ENCODE measurements at places on chromosomes 1 and 21. TPM values are rescaled to one million over a fixed set of nuclear protein-coding genes. Genes with fewer than 3 reads are reported as not detected.
A peak's percentile ranks its signal among the peaks of the same experiment; 100 is the strongest.

DNA sequence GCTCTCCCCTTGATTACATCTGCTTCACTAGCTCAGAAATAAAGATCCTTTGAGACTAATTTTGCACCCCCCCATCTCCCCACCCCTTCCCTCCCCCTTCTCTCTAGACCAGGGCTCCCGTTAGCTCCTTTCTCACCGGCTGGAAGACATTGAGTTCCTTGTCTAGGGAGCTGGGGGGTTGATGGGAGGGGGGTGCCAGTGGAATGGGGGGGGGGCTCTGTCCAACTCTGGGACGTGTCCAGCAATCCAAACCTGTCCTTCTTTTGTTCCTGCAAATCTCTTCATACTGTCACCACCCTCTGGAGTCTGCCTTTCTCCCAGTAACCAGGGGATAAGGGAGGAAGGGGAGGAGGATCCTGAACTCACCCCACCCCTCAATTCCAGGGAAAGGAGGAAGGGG, 61.9 kb downstream of the RHBG start:
- H3K27ac ChIP-seq: no peak overlapping the region
- no peak overlapping the region for H3K4me3 ChIP-seq
- peaks cover 6% of the 10 kb centered on the region for H3K36me3 ChIP-seq
- DNase-seq: no peak
- H3K27me3 ChIP-seq: peaks cover 91% of the 10 kb centered on the region
- peaks cover 7% of the 10 kb centered on the region for H3K4me1 ChIP-seq

DNA sequence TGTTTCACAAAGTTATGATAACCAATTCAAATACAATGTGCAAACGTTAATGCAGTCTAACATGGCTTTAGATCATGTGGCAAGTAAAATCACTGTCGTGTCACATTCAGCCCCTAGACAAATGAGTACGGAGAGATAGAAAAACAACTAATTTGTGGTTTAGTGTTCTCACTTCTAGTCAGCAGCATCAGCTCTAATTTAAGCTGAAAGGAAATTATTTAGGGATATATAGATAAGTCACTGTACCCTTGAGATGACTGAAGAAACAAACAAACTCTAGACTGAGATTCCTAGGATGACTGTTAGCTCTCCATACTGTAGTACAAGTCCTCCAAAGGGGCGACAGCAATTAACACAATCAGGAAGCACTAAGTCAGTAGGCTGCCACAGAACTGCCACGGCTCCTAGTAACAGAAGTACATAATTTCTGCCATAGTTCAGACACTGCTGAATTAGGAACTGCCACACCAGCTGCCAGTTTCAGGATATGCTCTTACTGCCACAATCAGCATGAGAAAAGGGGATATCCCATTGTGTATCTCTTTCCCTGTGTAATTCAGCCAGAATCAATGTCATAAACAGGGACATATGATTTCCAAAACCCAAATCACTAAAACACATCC, 150.4 kb upstream of the NEGR1 start:
- H3K27me3 ChIP-seq: peaks cover 1% of the 10 kb centered on the region
- no peak overlapping the region for H3K27ac ChIP-seq
- H3K4me1 ChIP-seq: peaks cover under 1% of the 10 kb centered on the region
- H3K36me3 ChIP-seq: peaks cover 5% of the 10 kb centered on the region
- DNase-seq: no peak
- no peak overlapping the region for H3K4me3 ChIP-seq

- no peak overlapping the region for H3K27ac ChIP-seq
- DNase-seq: no peak
Measured at GRCh38 chr1:224506141-224506814, 71.7 kb upstream of the WDR26 start.

- peaks cover 4% of the 10 kb centered on the region for H3K27me3 ChIP-seq
- no peaks in the 10 kb centered on the region for H3K36me3 ChIP-seq
- no peak for DNase-seq
- H3K27ac ChIP-seq: no peak overlapping the region
- no peak overlapping the region for H3K4me3 ChIP-seq
- H3K4me1 ChIP-seq: peaks cover 14% of the 10 kb centered on the region
Measured at GRCh38 chr1:221998781-221999180, 256.9 kb upstream of the DUSP10 start.

DNA sequence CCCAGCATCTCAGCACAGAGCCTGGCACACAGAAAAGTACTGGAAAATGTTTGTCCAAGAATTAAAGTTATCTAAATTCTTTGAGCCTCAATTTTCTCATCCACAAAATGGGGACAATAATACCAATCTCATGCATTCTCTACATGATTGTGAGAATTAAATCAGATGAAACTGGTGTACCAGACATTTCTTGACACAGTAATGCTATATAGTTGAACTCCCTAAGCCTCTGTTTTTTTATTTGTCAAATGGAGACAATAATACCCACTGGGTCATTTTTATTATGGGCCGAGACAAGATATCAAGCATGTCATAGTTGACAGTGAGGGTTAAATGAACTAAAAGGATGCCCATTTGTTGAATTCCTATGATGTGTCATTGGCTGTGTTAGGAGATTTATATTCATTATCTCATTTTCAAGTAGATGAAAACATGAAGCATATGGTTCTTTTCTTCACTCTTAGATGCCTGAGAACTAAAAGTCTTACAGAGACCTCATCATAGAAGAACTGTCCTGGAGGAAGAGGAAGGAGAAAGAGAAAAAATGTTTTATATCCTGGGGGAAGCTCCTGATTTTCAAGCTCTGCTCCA, 17.5 kb upstream of the OTUD3 start:
- no peak for DNase-seq
- H3K4me1 ChIP-seq: peaks cover 25% of the 10 kb centered on the region
- H3K36me3 ChIP-seq: peaks cover 2% of the 10 kb centered on the region
- no peaks in the 10 kb centered on the region for H3K27me3 ChIP-seq
- no peak overlapping the region for H3K4me3 ChIP-seq
- no peak overlapping the region for H3K27ac ChIP-seq

- H3K27ac ChIP-seq: peak overlapping the region; percentile 95
- H3K4me3 ChIP-seq: peak overlapping the region; percentile 47
- H3K4me1 ChIP-seq: peaks cover 49% of the 10 kb centered on the region
- peak; percentile 76 for DNase-seq
- H3K36me3 ChIP-seq: peaks cover 10% of the 10 kb centered on the region
Measured at GRCh38 chr1:225877580-225877979, 4.6 kb downstream of the TMEM63A start.

- no peaks in the 10 kb centered on the region for H3K27me3 ChIP-seq
- no peak for DNase-seq
- peaks cover 37% of the 10 kb centered on the region for H3K4me1 ChIP-seq
- peak overlapping the region; percentile 43 for H3K4me3 ChIP-seq
Measured at GRCh38 chr1:61132645-61133334, 50.4 kb downstream of the NFIA start.

- H3K4me1 ChIP-seq: peaks cover 6% of the 10 kb centered on the region
- H3K4me3 ChIP-seq: no peak overlapping the region
- peaks cover under 1% of the 10 kb centered on the region for H3K36me3 ChIP-seq
- H3K27me3 ChIP-seq: no peaks in the 10 kb centered on the region
- no peak for DNase-seq
Measured at GRCh38 chr1:160539990-160540858, 17.2 kb upstream of the SLAMF6 start.

GRCh38 chr1:186511761-186512637, 51.1 kb upstream of the PDC start:
- peaks cover 12% of the 10 kb centered on the region for H3K36me3 ChIP-seq
- no peak overlapping the region for H3K4me3 ChIP-seq

CFHR5 gene
- not detected for total RNA-seq

UBAP2L gene
- total RNA-seq: 202 TPM
